ENCODE measurements at places on chromosomes 12 and 14.

- DNase-seq = no peak
Measured at GRCh38 chr14:67319142-67319541, 40.5 kb downstream of the ATP6V1D start.

- DNase-seq = no peak
Measured at GRCh38 chr12:132085291-132085635, 58.9 kb downstream of the DDX51 start.

DNA sequence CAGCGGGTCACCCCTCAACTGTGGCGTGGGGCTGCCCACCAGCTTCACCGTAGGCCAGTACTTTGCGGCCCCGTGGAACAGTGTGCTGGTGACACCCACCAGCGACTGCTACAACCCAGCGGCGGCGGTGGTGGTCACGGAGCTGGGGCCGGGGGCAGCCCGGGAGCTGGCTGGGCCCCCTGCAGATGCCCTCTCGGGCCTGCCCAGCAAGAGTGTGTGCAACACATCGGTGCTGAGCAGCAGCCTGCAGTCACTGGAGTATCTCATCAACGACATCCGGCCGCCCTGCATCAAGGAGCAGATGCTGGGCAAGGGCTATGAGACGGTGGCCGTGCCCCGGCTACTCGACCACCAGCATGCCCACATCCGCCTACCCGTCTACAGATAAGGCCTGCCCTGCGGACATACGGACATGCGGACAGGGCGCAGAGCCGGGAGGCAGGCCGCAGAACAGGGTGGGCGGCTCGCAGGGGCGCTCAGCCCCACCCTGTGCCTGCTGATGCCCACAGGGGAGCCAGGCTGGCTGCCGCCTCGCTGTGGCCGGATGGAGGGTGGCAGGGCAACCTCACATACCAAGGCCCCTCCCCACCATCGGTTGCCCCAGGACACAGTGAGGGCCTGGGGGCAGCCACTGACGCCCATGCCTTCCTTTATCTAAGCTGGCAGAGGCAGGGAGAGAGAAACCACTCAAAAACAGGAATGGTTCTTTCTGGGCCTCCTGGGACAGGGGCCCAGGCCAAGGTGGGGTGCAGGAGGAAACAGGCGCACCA lies 55.5 kb downstream of the FAM222A start:
- DNase-seq = no peak

DNA sequence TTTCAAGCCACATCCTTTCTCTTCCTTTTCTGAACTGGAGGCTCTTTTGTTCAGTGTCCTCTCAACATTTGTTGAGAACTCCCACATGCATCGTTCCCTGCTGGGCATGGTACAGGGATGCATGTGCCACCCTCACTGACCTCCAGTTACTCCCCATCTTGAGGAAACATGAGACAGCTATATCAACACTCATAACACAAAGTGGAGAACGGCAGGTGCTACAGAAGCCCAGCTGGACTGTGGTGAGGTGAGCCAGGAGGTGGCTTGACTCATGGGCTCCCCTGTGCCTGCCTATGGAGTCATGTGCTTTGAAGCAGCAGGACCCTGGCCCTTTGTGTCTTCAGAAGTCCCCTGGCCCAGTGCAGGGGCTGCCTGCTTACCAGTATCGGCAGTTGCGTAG lies 9.7 kb downstream of the MYH6 start:
- no peak for DNase-seq

- DNase-seq = no peak
Measured at GRCh38 chr12:92561543-92561899, 141.3 kb upstream of the PLEKHG7 start.

DNA sequence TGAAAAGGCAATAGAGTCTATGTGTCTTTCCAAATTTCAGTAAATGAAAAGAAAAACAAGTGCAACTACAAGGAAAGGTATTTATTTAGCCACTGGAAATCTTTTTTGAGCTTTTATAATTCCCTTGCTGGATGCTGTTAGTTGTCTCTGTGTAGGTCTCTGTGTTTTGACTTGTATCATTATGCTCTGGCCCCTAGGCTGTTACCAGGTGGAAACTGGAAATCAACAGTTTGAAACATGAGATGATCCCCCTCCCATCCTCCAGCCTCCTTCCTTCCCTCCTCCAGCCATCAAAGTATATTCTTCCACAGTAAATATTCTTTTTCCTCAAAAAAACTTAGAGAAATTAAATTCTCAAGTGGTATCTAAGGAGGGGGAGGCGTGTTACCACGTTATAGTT lies 934 bp upstream of the DCN start:
- DNase-seq = no peak

- peak; percentile 70 for DNase-seq
Measured at GRCh38 chr14:97251491-97252155, 454.4 kb downstream of the VRK1 start.

- DNase-seq = no peak
Measured at GRCh38 chr12:82527165-82527780, 159.4 kb upstream of the TMTC2 start.

- no peak for DNase-seq
Measured at GRCh38 chr12:41966001-41966400, 178.7 kb downstream of the GXYLT1 start.
